NCI-H146 (cell line): ENCODE measurements at places on chromosomes 13 and 19.

DNA sequence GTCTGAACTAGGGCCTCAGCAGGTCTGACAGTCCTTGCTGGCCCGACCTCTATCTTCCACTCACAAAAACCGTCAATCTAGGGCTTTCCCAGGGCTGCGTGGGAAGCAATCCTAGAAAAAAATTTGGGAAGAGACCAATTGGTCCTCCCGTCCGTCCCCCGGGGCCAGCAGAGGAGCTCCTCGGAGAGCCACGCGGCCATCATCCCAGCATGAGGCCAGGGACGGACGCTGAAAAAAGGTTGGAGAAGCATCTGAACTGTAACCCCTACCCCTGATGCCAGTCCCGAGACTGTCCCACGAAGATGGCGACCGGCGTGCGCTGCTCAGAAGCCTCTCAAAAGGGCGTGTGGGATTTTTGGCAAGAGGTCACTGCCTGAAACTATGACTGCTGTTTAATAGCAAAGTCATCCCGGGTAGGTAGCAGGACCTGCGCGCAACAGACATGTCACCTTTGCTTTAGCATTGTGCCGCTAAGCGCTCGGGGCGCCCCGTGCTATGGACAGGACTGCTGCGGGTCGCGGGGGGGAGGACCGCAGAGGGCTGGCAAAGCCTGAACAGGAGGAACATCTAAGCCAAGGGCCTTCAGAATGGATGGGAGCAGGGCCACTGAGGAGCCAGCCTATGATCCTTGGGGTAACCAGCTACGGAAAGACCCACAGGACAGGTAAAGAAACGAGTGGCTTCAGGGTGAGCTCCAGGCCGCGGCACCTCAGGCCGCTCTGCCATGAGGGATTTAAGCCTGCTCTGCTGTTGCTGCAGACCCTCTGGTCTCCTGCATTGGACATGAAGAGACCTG, 10.6 kb downstream of the AKAP8 start:
- no peak for DNase-seq

DNA sequence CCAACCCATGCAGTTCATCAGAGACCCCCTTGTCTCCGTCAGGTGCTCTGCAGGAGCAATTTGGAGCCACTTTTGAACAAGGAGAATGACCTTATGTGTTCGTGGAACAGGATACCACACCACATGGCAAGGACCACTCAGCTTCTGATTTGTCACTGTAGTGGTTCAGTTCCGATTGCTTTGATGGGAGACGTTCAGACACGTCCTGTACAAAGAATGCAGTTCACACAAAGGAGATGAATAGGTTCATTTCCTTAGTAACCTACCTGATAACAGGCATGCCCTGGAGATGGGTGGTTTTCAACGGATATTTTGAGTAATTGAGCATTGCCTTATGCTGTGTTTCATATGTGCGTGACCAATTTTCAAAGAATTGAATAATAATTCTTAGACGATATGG, 17.2 kb downstream of the FGF9 start:
- DNase-seq: no peak

GRCh38 chr13:105960326-105960725, 575.1 kb downstream of the EFNB2 start:
- no peak for DNase-seq

DNA sequence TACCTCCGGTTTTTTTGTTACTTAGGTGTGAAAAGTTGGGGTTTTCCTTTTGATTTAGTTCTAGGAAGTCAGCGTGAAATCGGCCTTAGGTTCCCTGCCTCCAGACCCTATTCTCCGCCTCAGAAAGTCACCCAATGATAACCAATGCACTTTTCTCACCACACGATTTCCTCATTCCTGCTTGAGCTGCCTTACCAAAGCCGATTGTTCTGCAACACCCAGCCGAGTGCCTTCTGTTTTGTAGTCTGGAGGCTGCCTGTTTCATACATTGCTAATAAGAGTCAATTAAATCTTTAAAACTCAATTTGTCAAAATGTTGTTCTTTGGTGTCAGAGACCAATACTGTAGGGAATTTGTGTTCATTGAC, 39.7 kb downstream of the GJA3 start:
- DNase-seq: no peak

- no peak for DNase-seq
These were observed 18.3 kb upstream of the SIGLEC6 start for GRCh38 chr19:51549533-51550324.

GRCh38 chr19:29366757-29367156, 153.8 kb upstream of the UQCRFS1 start:
- no peak for DNase-seq

DNA sequence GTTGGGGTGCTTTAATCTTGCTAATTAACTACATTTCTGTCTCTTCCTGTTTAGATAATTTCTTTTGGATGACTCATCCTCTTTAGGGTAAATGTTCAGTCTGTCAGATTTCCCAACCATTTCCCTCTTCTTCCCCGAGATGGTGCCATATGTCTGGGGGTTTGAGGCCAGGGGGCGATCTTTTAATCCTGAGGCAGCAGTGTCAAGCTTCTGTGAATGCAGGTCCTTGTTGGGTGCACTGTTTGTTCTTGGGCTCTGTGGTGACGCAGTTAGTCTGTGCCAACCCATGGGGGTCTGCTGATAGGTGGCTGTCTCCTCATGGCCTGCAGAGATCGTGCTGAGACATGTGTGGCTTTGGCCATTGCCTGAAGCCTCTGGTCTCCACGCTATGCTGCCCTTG, 420.4 kb downstream of the NDFIP2 start:
- DNase-seq: no peak

DNA sequence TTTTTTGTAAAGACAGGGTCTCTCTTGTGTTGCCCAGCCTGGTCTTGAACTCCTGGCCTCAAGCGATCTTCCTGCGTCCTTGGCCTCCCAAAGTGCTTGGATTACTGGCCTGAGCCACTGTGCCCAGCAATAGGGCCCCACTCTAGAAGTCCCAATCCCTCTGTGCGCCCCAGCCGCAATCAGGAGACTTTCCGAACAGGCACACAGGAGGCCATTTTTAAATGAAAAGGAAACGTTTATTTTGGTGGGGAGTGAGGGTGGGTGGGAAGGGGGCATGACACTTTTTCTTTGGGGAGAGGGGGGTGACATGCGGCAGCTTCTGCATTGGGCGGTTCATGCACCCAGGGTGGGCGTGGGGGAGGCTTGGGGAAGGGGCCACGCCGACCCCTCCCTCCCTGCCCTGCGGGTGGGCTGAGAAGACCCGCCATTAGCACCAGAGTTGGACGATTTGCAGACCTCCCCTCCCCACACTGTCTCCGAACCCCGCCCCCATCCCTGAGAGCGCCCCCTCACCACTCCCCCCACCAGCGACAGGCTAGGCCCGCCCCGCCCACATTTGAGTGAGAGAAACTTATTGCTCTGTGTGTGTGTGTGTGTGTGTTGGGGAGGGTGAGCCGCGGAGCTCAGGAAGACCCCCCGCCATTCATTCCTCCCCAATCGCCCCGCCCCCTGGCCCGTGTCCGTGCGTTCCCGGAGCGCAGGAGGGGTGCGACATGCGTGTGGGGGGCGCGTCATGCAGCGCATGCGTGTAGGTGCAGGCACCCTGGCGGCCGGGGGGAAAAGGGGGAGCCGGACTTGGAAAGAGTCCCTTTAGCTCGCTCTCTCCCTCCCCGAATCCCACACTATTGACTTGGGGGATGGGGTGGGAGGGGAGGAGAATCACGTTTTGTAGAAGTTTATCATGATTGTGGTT, 17.2 kb downstream of the KCNC3 start:
- DNase-seq: peak; percentile 68

DNA sequence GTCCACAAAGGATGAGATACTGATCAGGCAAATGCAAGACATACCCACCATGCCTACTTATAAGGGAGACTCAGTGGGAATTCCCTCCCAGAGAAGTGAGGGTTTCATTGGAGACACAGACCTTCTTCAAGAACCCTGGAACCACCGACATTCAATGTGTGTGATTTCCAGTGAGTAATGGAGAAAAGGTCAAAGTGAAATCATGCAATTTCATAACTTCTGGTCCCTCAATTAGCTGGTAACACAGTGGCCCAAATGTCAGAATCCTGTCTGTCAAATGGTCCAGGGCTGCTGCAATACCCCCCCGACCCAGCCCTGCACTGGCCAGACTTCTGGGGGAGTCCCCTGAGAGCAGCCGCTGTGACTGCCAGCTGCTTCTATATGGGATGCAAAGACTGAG, 4.7 kb upstream of the METTL21C start:
- DNase-seq: no peak

GRCh38 chr19:9187191-9187590, 8.4 kb downstream of the OR7D2 start:
- no peak for DNase-seq

DNA sequence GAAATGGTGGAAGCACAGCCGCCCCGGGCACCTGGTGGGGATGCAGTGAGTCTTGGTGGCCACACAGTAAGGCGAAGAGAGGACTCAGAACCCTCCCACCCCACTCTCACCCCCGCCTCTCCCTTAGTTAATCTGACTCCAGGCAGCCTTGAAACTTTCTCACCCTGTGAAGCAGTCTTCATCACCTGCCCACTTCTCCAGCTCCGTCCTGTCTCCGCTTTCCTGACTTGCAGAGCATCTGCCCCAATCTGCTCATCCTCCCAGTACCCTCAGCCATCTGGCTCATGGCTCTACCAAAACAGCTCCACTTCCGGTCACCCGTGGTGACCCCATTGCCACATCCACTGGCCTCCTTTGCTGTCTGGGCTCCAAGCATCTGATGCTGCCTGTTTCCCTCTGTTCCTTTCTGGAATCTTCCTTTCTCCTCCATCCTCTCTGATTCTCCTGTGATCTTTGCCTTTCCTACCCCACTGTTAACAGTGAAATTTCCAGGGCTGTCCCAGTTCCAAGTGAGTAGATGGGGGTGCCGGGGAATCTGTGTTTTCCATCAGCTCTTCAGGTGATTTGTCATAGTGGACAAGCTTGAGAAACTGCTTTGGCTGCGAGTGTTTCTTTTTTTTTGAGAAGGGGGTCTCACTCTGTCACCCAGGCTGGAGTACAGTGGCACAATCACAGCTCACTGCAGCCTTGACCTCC, 4.3 kb downstream of the USF2 start:
- no peak for DNase-seq

- DNase-seq: no peak
These were observed 323.7 kb downstream of the MTUS2 start for GRCh38 chr13:29143847-29144246.

GRCh38 chr13:98686270-98686669, 66.2 kb downstream of the SLC15A1 start:
- no peak for DNase-seq
